Thyroid gland (tissue), 4 donors: ENCODE measurements at places on chromosomes 7 and 10. TPM values are rescaled to one million over a fixed set of nuclear protein-coding genes. Genes with fewer than 3 reads are reported as not detected.
A peak's percentile ranks its signal among the peaks of the same experiment; 100 is the strongest.

GRCh38 chr10:65793738-65794425 lies 1132.0 kb upstream of the LRRTM3 start:
- DNase-seq, result no peak

CYP2E1 gene
- total RNA-seq, result 2.6 TPM

GRCh38 chr7:69699931-69700330 lies 101.7 kb downstream of the AUTS2 start:
- no peak for DNase-seq

OR2A7 gene
- total RNA-seq, result 33.3 TPM

DNA sequence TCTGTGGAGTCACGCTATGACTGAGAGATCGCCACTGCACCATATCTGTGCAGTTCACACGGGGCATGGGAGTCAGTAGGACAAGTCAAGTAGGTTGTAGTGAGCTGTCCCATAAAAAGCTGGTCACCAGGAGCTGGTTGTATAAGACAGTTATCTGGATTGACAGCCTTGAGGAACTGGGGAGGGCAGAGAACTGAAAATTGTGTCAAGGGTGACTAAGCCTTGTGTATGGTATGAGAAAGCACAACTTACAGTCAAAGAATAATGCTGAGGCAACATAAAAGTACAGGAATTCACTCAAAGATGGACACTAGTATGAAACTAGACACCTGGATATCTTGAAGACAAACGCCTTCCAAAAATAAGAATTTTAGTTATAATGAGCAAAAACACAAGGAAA lies 564.9 kb downstream of the POM121L12 start:
- DNase-seq, result no peak

DNA sequence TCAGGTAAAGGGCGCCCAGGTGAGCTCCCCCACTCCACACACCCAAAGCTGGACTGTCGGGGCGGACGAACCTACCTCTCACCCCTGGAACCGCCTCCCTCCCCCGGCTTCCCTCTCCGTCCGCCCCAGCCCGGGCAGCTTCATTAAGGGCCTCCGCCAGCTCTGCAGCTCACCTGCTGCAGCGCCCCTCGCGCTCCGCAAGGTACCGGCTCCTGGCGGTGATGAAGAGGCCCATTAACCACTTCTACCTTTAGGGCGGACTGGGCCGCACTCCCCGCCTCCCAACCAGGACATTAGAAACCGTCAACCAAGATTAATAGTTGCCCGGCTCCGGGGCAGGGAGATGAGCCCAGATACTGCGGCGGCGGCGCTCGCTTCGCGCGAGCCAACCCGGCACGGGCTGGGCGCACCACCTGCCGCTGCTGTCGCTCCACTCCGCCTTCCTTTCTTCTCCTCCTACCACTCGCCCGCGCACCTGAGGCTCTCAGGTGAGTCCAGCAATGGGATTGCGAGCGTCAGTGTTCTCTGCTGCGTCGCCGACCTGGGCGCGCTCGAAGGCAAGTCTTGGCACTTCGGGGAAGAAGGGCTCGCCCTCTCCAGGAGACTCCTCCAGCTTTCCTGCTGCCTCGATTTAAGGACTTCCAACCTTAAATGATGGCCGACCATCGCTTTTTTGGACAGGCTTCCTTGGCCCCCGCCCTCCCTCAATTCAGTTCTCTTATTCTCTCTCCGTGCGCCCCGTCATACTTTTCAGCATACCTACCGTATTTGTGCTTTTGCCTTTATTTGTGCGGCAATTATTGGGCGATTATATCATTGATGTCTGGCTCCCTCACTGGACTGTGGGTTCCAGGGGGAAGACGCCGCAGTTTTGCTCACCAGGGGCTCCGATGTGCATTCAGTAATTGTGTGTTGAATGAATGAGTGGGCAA lies 13.6 kb upstream of the KAZALD1 start:
- no peak for DNase-seq

DNA sequence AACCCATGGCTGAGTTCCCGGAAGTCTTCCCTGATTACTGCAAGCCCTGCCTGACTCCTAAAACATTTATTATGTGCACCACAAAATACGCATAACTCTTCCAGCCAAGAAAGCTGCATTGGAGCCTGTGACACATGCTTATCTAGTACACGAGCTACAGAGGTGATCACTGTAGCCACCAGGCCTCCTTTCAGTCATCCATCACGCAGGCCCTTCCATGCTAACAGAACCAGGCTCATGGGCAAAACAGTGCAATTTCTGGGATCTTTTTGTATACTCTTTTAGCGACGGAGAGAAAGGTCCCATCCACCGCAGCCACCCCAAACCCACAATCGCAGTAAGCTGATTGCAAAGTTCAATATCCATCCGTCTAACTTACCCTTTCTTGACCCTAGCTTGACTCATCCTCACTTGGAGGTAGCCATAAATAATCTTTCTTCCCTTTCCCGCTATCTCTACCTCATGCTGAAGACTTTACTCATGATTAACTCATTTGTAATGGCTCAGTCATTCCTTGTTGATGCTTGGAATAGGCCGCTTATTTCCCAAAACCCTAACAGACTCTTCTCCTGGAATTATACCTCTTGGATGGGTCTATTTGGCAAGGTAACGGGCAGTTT lies 1203.5 kb downstream of the TYW1 start:
- no peak for DNase-seq

DNA sequence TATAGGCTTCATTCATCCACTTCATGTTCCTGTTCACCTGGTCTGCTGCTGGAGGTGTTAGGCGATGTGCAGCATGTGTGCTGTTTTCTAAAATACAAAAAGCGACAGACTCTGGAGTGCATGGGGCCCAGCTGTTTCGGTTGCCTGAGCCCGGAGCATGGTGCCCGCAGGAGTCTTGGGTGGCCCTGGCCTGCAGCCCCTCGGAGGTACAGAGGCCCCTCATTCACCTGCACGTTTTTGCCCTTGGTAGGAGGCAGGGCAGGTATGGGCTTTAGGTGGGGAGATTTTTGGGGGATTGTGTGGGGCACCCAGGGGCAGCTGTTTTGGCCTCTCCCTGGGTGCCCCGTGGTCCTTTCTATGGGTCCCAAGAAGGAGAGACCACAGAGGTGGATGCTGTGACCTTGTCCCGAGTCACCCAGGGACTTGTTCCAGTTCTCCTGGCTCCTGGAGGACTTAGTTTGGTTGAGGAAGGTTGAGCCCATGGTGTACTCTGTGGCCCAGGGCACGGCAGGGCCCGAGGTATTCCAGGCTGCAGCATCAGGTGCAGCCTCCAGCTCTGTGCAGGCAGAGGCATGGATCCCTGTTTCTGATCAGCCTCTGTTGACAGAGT lies 130.7 kb downstream of the TRRAP start:
- no peak for DNase-seq

GRCh38 chr10:126160971-126161630 lies 227.2 kb downstream of the ADAM12 start:
- DNase-seq, result no peak

DNA sequence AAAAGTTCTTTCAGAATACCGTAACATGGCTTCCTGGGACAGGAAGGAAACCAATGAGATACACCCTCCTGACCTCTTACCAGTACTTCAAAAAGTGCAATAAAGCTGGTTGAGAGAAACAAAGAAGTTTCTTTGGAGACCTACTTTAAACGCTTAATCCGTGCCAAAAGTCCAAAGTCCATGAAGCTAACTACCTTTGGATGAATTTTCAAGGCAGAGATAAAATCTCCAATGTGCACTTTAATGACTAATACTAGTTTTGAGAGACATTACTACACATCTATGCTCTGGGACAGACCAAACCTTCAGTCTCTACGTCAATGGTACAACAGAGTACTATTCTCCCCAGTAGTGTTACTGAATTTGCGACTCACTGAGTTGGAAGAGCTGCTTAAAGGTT lies 46.1 kb downstream of the UBE2H start:
- no peak for DNase-seq

PLXNA4 gene
- 3.4 TPM for total RNA-seq

- no peak for DNase-seq
Measured at GRCh38 chr10:59631237-59631636, 78.4 kb downstream of the SLC16A9 start.

CYP26C1 gene
- total RNA-seq, result not detected

DNA sequence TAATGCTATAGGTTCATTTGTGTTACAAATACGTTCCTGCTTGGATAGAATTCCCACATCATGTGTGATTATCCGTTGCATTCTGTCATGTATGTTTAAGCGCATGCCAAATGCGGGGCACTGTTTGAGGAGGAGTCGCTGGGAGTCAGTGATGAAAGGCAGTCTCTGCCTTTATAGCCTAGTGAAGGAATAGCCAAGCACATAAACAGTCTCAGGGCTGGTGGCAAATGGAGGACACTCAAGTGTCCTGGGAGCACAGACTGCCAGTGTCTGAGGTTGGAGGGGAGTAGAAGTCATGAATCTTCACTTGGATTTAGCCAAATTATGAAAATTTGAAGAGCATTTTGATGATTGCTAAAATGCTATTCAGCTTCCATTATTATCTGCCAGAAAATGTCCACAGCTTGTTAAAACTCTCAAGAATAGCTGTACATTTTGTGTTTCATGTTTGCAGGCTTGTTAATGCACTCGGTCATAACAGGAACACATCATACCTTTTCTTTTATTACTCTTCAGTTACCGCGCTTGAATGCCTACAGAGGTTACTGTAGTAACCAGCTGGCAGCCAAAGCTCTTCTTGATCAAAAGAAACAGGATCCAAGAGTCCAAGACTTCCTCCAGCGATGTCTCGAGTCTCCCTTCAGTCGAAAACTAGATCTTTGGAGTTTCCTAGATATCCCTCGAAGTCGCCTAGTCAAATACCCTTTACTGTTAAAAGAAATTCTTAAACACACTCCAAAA lies 41.6 kb downstream of the NET1 start:
- peak; percentile 76 for DNase-seq
